Stimulated activated CD4-positive, alpha-beta T cell treated with anti-CD3 and anti-CD28 coated beads, Interleukin-15, amount 100 ng/mL, for 1 hour (primary cell): ENCODE measurements at places on chromosomes 1 and 21.
A peak's percentile ranks its signal among the peaks of the same experiment; 100 is the strongest.

GRCh38 chr1:55466373-55466772, 251.2 kb upstream of the USP24 start:
- no peak for DNase-seq

DNA sequence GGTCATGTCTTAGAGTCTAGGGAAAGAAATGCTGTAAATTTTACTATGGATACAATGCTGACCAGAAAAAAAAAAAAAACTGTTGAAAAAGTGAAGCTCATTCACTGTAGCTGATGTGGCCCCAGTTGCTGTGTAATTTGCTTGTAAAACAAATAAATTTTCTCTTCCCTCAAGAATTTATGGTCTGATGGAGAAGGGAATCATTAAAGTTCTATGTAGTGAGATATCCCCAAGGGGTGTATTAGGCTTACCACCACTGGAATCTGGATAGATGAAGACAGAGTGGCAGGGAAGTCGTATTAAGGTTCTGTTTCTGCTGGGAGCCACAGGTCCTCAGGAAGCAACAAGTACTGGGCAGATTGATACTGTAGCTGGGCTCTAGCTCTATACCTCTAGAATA, 860.0 kb downstream of the LTN1 start:
- DNase-seq = no peak

DNA sequence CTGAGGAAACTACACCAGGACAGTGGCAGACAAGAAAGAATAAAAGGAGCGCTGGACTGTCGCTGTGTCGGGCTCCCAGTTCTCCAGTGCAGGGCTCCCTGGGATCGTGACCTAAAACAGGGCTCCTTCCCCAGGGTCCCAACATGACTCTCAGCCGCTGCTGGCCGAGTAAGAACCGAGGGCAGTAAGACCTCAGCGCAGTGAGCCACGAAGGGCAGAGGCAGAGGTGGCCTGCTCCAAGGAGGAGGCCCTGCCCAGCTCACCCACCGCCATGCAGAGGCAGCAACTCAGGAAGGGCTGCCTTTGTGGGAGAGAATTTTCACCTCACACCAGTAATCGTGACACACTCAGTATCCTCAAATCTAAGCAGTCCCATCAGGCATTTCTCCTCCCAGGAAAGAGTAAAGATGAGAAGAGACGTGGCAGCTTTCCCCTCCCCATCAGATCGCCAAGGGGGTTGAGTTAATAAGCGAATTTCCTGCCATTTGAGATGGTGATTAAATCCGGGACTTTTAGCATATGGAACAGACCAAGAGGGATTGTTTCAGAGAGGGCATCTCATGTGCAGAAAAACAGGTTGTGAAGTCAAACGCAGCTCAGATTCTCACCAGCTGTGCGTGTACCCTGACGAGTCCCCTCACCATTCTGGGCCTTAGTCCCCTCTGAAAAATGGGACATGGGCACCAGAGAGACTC, 19.8 kb upstream of the ARTN start:
- no peak for DNase-seq

GRCh38 chr1:22323141-22323845, 128.4 kb upstream of the ZBTB40 start:
- DNase-seq = no peak

DNA sequence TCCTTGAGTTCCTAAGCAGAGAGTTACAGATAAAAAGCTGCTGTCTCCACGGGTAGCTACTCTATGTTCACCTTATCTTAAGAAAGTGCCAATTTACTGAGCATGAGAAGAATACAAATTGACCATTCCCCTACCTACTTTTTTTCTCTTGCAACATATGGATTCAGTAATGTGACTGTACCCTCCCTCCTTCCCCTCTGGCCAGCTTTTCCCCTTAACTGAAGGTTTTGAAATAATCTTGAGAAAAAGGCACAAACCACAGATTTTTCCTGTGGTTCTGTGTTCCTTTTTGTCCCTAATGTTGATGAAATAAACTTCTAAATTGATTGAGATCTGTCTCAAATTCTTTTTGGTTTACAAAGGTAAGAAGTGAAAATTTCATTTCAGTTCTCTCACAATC, 2.6 kb upstream of the CD2 start:
- DNase-seq = no peak

GRCh38 chr1:118151312-118151937, 33.6 kb downstream of the SPAG17 start:
- no peak for DNase-seq

GRCh38 chr1:225425201-225425786, 2.5 kb downstream of the LBR start:
- no peak for DNase-seq

DNA sequence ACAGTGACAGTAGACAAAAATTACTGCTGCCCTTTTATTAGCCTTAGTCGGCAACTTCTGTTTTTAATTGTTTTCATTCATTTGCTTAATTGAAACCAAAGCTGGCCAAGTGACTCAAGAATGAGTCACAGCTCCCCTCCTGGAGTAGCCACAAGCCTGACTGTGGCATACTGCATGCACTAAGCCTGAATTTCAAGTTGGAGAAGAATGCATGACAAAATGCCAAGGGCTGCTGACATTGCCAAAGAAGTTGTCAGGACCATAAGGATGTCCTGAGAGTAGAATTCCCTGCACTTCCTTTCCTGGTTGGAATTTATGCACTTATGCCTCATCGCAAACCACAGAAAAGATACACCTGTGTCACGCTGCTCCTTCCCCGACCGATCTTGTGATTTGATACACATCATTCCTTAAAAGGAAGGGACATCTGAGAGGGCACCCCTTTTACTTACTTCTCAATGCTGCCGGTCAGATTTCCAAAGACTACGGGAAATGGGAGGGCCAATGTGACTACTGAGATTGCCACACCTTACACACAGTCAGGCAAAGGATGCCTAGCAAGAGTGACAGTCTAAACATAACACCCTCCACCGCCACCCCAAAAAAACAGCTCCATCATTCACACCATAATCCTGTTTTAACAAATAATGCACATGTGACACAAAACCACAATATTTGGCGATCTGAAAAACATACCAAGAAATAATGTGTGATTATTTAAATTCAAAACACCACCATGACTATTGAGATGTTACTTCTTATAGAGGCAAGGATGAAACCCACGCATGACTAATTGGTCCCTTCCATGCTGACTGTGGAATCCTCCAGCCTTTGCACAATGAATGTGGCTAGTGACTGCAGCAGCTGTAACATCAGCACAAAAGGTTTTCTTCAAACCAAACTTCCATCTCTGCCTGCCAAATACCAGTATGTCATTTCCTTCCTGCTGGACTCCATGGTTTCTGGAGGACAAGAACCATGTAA, 28.2 kb downstream of the VAV3 start:
- no peak for DNase-seq

- no peak for DNase-seq
These were observed 198.3 kb downstream of the DUSP10 start for GRCh38 chr1:221543529-221544120.

DNA sequence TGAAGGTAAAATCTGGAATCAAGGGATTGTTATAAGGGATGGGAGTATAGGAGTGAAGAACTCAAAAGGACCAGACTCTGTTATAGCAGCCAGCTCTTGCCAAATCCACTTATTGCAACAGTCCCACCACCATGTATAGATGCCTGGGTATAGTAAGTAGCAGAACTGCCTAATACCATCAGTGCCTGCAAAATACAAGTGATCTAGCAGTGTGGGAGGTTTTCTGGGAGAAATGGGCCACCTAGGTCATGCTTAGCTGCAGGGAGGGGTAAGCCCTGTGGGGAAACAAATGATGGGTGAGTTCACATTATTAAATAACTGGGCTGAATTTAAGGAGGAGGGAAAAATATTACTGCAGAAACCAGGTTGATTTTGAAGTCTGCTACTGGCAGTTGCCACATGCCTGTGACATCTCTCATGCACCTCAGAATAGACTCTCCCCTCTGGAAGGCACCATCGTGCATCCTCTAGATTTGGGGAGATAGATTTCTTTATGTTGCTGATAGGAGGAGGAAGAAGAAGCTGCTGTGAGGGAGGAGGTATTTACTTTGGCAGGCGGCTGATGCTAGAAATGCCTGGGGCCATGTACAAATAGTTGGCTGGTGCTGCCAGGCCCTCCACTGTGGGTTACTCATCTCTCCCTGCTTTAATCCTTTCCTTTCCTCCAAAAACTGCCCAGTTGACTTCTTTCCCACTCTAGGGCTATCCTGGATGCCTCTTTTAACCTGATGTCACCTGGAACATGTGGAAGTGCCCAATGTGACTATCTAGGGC, 27.5 kb downstream of the HLX start:
- DNase-seq = no peak

- no peak for DNase-seq
These were observed 137.1 kb downstream of the LIPI start for GRCh38 chr21:14073615-14074014.

- no peak for DNase-seq
These were observed 12.9 kb downstream of the TOR3A start for GRCh38 chr1:179094818-179095217.

DNA sequence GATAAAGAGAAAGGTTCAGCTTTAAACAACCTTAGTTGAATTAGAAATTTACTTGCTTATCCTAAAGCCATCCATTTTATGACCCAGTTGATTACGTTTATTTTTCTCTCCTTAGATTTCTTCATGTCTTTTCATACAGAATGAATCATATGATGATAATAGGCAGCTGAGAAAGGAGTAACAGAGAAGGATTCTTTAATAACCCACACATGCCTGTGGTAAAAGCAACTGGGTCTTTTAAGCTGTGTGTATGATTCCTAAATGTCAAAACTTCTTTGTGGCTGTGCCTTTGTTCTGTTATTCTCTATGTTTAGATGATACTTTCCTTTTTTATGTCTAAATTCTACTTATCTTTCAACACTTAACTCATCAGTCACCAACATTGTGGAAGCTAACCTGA, 626.5 kb downstream of the NCAM2 start:
- DNase-seq = no peak

DNA sequence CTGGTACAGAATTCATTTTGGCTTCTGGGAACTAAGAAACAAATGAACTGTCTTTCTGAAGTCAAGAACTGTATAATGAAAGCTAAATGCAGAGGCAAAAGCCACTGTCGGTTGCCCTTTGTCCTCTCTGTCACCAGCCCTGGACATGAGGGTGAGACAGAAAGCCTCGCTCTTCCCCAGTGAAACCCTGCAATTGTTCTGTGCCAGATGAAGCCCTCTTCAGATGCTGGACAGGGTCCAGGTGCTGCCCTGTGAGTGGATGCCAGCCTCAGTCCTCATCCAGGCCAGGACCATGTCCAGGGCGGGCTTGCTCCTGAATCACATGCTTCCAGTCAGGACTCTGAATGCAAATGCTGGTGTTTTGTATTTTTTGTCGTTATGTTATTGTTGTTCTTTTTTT, 138.7 kb downstream of the RUNX1 start:
- DNase-seq = no peak

GRCh38 chr1:3377604-3378279, 76.7 kb upstream of the ARHGEF16 start:
- DNase-seq = no peak

DNA sequence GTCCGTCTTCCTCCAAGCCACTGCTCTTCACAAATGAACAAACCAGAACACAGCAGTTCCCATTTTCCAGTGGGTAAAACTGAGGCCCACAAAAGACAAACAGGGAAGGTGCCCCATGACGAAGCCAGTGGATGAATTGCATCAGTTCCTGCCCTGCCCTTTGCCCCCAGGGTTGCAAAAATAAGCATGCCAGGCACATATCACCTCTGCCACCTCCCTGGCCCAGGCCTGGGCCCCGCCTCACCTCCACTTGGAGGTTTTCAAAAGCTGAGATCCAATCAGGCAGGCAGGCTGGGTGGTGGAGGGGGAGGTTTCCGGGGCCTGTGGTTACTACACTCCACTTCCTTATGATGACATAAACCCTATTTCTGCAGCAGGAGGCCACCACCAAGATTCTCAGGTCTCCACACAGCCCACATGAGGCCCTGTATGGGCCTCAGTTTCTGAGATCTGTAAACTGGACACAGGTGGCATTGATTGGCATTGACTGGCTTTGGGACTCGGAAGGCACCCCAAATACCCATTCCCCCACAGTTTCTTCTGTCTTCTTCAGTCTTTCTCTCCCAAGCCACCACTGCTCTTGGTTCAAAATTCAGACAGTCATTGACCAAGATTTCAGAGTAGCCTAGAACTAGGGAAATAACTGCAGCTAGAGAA, 4.1 kb downstream of the KIF21B start:
- DNase-seq = peak; percentile 71

DNA sequence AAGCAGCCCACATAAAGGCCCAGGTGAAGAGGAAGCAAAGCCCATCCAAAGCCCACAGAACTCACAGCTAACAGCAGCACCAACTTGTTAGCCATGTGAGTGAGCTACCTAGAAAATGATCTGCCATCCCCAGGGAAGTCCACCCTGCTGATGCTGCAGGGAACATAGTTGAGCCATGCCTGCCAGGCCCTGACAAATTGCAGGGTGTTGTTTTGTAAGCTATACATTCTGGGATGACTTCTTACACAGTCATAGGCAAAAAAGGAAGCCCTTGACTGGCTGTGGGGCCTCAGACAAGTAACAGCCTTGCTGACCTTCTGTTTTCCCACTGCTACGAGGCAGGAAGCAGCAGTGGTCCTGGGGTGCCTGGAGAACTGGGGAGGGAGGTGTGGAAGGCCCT, 262.7 kb downstream of the MATN1 start:
- no peak for DNase-seq

DNA sequence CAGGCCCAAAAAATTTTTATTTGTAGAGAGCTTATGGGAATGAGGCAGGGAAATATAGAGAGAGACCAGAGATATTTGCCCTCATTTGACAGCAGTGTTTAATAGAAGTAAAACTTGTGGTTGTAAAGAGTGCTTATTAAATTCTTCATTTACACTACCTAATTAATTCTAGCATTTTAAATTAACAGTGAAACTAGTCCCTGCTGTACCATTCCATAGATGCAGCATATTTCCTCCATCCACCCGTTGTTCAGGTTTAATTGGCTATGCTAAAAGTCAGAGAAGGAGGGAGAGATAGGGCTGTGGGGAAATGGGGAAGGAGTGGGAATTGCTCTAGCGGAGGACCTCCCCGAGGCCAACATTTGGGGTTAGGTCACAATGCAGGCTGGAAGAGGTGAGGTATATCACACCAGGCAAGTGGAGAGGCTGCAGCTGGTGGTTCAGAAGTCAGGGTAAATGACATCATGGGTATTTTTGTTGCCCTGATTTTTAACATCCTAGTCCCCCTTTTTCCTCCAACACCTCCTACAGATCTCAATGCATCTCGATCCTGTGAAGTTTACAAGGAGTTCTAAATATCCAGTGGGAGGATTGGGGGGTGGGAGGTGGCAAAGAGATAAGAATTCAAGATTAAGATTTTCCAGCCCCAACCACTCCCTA, 38.6 kb downstream of the ELAVL4 start:
- no peak for DNase-seq

- no peak for DNase-seq
These were observed 136.8 kb downstream of the TYW3 start for GRCh38 chr1:74869702-74870101.
